ENCODE measurements at places on chromosomes 2 and 18.

DNA sequence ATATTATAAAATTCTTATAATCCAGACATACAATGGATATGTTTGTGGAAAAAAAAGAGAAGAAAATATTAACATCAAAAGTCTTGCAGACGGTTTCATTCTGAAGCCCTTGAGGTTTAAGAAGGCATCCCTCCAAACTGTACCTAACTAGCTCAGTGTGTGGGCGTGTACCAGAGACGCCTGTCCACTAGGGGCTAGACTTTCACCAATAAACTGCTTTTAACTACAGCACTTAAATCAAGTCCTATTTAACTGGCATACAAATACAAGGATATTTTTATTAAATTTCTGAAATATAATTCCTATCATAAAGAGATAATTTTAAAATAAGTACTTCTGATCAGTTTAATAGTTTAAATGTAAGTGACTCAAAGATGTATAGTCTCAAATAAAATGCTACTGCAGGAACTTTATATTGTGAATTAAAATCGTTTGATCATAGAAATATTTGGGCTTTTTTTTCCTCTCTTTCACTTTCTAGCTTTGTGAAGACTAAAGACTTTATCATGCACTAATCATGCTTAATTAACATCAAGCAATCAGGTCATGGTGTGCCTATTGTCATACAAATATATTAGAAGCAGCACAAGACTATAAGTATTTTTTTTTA lies 437.7 kb downstream of the SATB2 start:
- DNase-seq, result no peak

DNA sequence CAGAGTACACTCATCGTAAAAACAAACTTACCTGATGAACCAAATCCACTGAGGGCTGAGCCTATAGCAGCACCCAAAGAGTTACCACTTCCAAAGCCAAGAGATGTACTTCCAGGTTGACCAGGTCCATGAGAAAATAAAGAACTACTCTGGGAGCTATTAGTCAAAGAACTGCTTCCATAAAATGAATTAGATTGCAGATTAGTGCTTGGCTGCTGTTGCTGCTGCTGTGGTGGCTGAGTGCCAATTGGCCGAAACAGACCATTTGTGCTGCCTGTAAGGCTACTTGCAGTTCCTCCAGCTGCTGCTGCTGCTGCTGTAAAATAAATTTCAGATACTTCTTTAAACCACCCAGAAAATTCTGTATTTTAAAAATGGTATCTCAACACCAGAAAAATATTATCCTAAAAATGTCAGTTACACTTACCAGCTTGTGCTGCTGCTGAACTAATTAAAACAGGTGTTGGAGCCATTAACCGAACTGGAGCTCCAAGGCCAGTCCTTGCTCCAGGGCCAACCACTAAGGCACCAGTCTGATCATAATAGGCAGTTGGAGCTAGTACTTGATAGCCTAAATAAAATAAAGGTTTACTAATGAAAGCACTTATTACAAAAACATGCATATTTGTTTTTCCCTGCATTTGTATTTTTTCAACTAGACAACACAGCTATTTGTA lies 58.1 kb upstream of the SDC1 start:
- no peak for DNase-seq

- no peak for DNase-seq
Measured at GRCh38 chr2:44744961-44745892, 196.3 kb upstream of the SIX3 start.

- DNase-seq, result no peak
Measured at GRCh38 chr2:47211497-47212011, 56.4 kb upstream of the STPG4 start.

- DNase-seq, result no peak
Measured at GRCh38 chr2:224865016-224865415, 148.9 kb upstream of the CCDC195 start.

GRCh38 chr18:39960550-39960949 lies 1994.5 kb upstream of the PIK3C3 start:
- no peak for DNase-seq

DNA sequence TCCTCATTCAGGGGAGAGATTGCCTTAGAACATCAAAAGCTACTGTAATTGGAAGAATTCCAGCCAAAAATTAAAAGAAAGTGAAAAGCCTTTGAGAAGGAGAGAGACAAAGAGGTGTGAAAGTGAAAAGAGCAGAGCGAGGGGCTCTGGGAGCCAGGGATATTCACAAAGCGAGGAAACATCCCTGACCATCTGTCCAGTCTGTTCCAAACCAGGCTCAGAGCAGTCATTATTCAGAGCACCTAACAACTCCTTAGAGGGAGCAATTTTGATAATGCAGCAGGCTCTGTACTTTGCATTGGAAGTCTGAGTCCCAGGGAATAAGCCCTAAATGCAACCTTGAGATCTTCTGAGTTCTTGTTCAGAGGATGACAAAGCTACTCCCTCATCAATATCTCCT lies 119.1 kb upstream of the LYPD1 start:
- DNase-seq, result no peak

Measured in HuH-7.5 (cell line).